T-helper 2 cell treated with Interferon-gamma antibody and Interleukin-4, amounts not matched to agents 5 μg/mL and 100 μg/mL, for 36 hours (primary cell): ENCODE measurements at places on chromosomes 12 and 14.

DNA sequence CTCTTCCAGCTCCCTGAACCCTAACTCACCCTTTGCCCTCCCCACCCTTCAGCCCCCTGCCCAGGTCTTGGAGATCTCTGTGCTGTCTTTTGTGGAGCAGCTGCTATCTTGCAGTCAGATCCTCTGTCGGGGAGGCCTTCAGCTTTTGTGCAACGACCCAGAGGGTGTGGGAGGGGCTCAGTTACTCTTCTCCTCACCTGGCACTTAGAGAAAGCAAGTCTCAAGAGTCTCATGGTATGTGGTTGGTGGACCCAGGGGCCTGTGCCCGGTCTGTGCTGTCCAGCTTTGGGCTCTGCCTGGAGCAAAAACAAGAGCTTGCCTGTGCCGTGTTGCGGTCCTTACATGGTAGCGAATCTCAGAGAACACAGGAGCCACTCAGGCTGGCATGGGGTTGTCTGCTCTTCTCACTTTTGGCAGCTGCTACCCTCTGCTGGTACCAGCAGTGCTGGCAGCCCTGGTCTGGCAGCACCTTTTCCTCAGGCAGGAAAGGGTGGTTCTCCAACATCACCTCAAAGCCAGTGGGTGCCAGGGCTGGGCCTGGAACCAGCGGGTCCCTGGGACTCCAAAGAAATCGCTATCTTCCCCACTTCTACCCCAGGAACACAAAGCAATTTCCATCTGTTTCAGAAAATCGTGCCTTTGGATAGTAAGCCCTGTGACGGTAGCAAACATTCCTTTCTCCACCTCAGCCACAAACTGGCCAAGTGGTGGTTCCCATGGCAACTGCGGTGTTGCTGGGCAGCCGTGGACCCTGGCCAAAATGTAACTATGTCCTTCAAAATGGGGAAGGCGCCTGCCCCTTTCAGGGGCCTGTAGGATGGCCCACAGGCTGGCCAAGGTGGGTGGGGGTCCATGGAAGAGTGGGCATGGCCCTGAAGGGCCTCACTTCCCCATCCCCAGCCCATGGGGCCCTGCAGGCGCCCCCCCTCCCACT lies 90.0 kb downstream of the RIN3 start:
- no peak for DNase-seq

GRCh38 chr12:57319678-57320469 lies 68.9 kb upstream of the STAC3 start:
- no peak for DNase-seq

GRCh38 chr12:17148706-17149105 lies 542.7 kb upstream of the LMO3 start:
- DNase-seq, result no peak

- no peak for DNase-seq
These were observed 28.7 kb upstream of the P2RX4 start for GRCh38 chr12:121181181-121181580.

GRCh38 chr14:27688841-27689444 lies 1077.6 kb upstream of the FOXG1 start:
- DNase-seq, result no peak

- no peak for DNase-seq
These were observed 77.5 kb downstream of the LRRC9 start for GRCh38 chr14:59997449-59997848.

DNA sequence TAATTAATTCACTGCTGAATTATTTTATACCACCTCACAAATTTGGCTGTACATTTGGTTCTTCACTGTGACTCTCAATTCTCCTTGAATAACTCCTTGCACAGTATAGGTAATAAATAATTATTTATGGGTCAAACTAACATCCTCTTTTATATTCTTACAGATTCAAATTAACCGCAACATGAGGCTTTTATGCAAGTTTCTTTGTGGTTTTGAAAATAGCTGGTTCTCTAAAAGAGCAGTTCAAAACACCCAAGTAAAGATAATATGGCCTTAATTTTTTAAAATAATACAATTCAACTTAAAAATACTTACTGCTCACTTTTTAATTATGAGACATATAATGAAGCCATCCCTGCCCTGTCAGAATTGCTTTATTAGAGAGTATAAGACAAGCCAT lies 12.9 kb upstream of the TRIM9 start:
- DNase-seq, result no peak

- DNase-seq, result no peak
These were observed 28.3 kb downstream of the VDR start for GRCh38 chr12:47876440-47876960.

DNA sequence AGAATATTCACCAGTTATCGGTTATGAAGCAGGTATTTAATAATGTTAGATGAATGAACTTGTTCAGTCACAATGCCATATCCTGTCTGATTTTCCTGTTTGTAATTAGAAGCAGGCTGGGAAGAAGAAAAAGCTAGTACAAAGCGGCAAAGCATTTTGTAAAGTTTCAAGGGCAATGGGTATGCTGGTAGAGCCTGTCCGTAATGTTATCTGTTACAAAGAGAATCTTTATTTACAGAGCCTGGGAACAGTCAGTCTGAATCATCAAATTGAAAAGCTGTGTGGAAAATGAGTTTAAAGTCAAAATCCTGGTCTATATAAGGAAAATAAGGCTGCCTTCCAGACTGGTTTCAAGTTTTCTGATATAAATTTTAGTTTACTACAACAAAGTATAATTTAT lies 40.5 kb downstream of the PARP11 start:
- no peak for DNase-seq

- peak; percentile 22 for DNase-seq
These were observed 448.5 kb downstream of the TMEM121 start for GRCh38 chr14:105974902-105975301.

- no peak for DNase-seq
These were observed 68.6 kb downstream of the SLC25A47 start for GRCh38 chr14:100391724-100392123.

- no peak for DNase-seq
These were observed 50.8 kb downstream of the PPP2R5E start for GRCh38 chr14:63492391-63492790.

DNA sequence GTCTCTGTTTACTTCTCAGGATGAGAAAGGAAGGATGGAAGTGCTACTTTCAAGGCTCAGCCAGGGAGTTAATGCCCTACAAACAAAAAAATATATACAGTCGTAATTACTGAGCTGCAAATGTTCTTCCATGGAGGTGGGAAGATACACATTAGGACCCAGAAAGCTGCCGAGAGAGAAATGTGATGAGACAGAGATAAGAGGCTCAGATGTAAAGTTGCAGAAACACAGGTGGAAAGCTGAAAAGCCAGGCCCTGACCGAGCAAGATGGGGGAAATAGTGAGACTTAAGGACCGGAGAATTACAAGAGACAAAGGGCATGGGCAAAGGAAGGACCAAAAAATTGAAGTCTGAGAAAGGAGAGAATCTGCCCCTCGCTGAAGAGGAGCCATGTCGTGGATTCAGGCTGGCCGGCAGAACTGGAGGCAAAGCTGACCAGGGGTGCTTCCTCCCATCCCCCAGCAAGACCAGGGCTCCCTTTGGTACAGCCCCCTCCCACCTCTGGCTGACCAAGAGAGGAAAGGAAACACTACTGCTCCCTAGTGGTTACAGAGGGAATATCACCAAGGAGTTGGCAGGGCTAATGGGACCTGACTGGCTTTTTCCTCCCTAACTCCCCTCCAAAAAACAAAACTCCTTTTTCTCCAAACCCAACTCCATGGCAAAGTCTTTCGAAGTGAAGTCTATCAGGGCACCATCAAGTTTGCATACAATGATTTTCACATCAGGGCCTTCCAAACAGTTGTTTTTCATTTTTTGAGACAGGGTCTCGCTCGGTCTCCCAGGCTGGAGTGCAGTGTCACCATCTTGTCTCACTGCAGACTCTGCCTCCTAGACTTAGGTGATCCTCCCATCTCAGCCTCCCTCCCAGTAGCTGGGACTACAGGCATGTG lies 12.1 kb downstream of the ZFHX2 start:
- DNase-seq, result no peak

DNA sequence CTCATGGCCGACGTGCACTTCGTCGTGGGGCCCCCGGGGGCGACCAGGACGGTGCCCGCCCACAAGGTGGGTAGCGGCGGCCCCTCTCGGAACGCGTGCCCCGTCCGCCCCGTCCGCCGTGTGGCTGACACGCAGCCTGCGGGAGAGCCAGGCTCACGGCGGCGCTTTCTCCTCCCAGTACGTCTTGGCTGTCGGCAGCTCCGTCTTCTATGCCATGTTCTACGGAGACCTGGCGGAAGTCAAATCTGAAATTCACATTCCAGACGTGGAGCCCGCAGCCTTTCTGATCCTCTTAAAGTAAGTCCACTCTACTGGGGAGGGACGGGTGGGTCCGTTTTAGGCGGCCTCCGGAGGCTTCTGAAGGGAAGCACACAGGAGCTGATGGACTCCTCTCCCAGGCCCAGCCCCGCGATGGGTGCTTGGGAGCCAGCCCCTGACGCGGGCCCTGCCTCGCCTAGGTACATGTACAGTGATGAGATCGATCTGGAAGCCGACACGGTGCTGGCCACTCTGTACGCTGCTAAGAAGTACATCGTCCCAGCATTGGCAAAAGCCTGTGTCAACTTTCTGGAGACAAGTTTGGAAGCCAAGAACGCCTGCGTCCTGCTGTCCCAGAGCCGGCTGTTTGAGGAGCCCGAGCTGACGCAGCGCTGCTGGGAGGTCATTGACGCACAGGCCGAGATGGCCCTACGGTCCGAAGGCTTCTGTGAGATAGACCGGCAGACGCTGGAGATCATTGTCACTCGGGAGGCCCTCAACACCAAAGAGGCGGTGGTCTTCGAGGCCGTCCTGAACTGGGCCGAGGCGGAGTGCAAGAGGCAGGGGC lies 1.1 kb downstream of the BTBD6 start:
- DNase-seq, result no peak

DNA sequence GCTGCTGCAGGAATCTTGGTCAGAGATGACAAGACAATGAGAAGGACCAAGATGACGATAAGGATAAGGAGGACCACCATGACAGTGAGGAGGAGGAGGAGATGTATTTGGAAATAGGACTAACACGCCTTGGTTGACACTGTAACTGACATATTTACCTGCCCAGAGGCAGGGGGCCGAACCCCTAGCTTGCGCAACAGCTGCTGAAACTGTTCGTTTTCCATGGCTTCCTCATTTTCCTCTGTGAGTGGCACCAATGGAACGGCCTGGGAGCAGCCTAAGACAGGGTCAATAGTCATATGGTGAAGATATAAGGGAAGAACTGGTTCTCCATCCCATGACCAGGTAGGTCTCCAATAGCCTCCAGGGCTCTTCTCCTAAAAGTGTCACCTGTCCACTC lies 28.8 kb downstream of the TIMELESS start:
- DNase-seq, result no peak

DNA sequence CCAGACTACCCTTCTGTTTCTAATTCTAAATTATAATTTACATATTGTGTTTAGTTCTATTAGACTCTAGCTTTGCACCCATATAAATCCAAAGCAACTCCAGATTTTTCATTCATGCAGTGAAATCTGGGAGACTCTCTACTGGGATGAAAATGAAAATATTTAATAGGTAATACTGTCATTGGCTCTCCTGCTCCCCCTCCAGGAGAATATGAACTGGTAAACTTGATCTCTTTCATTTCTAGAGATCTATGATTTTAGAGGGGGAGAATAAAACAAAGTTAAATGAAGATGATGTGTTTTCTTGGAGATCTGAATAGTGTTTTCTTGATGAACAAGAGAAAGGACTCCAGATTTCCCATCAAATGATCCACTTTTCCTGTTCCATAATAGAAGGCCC lies 104.3 kb upstream of the TMCC3 start:
- no peak for DNase-seq

DNA sequence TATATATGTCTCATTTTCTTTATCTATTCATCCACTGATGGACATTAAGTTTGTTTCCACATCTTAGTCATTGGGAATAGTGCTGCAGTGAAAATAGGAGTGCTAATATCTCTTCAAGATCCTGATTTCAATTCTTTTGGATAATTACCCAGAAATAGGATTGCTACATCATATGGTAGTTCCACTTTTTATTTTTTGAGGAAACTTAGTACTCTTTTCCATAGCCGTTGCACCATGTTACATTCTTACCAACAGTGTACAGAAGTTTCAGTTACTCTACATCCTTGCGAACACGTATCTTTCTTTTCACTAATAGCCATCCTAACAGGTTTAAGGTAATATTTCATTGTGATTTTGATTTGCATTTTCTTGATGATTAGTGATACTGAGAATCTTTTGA lies 29.8 kb downstream of the TESPA1 start:
- no peak for DNase-seq

- DNase-seq, result peak; percentile 26
These were observed 906 bp downstream of the MARK3 start for GRCh38 chr14:103385929-103386712.

- no peak for DNase-seq
These were observed 722 bp downstream of the FAM234B start for GRCh38 chr12:13044906-13045299.

GRCh38 chr12:75705749-75706711 lies 194.6 kb upstream of the KRR1 start:
- no peak for DNase-seq

- no peak for DNase-seq
These were observed 146.6 kb upstream of the PLEKHG7 start for GRCh38 chr12:92556141-92556540.

DNA sequence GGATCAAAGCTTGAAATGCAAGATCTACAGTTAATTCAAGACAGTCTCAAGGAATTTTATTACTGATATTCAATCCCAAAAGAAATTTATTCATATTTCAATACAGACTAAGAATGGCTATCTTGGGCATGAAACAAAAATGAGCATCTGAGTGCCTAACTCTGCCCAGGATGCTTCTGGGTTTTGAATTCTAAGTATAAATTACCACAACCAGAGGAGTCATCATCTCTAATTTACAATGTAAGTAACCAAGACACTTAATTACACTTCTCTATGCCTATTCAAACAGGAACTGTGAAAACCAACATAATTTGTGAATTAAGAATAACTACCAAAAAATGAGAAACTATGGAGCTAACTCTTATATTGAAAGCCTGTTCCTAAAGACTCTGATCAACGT lies 14.1 kb downstream of the OSBPL8 start:
- DNase-seq, result no peak

GRCh38 chr14:38915125-38915524 lies 187.9 kb downstream of the SEC23A start:
- no peak for DNase-seq

GRCh38 chr12:23640754-23641153 lies 308.7 kb downstream of the SOX5 start:
- no peak for DNase-seq

- peak; percentile 63 for DNase-seq
These were observed 656 bp downstream of the RAB21 start for GRCh38 chr12:71755146-71755892.
